Cardiac fibroblast (primary cell): ENCODE measurements at places on chromosomes 16 and 17.

- no peak for DNase-seq
These were observed 5.0 kb upstream of the DNASE1L2 start for GRCh38 chr16:2231016-2231931.

- DNase-seq = peak; percentile 71
These were observed 680 bp downstream of the ZNF629 start for GRCh38 chr16:30786115-30786935.

DNA sequence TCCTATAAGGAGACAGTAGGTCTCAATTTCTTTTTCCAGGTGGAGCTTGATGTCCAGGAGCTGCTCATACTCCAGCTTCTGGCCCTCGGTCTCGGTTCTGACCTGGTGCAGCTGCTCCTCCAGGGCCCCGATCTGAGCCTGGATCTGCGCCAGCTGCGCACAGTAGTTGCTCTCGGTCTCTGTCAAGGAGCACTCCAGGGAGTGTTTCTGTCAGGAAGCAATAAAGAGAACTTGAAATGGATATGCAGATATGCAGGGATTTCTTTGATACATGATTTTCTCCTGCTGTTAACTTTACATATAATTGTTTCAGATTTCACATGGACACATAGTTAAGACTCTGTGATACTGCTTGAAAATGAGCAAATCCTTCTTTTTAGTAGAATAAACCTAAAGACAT lies 4.7 kb downstream of the KRT25 start:
- DNase-seq = no peak

DNA sequence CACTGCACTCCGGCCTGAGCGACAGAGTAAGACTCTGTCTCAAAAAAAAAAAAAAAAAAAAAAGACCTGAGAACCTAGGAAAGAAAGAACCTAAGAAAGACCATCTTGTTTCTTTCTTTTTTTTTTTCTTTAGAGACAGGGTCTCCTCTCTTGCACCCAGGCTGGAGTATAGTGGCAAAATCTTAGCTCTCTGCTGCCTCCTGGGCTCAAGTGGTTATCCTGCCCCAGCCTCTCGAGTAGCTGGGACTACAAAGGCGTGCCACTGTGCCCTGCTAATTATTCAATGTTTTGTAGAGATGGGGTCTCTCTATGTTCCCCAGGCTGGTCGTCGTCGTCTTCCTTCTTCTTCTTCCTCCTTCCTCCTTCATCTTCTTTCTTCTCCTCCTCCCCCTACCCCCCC lies 7.8 kb upstream of the BIRC5 start:
- no peak for DNase-seq

GRCh38 chr17:41340934-41341861 lies 9.4 kb downstream of the KRT33A start:
- DNase-seq = no peak

DNA sequence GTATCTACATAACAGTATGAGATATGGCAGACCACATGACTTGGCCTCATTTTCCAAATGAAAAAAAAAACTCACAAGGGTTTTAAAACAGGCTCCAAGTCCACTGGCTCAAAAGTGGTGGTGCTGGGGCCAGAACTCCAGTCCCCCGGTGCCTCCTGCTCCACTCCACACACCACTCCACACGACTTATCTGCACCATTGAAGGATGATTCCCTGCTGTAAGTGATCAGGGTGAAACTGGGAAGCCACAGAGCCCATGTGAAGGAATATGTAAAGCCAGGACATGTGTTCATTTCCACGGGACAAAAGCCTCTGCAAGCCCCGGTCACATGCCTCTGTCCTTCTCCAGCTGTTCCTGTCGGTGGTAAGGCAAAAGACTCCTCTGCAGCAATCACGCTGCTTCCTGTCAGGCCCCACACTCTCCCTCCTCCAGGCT lies 97.2 kb downstream of the ZNF18 start:
- DNase-seq = no peak

DNA sequence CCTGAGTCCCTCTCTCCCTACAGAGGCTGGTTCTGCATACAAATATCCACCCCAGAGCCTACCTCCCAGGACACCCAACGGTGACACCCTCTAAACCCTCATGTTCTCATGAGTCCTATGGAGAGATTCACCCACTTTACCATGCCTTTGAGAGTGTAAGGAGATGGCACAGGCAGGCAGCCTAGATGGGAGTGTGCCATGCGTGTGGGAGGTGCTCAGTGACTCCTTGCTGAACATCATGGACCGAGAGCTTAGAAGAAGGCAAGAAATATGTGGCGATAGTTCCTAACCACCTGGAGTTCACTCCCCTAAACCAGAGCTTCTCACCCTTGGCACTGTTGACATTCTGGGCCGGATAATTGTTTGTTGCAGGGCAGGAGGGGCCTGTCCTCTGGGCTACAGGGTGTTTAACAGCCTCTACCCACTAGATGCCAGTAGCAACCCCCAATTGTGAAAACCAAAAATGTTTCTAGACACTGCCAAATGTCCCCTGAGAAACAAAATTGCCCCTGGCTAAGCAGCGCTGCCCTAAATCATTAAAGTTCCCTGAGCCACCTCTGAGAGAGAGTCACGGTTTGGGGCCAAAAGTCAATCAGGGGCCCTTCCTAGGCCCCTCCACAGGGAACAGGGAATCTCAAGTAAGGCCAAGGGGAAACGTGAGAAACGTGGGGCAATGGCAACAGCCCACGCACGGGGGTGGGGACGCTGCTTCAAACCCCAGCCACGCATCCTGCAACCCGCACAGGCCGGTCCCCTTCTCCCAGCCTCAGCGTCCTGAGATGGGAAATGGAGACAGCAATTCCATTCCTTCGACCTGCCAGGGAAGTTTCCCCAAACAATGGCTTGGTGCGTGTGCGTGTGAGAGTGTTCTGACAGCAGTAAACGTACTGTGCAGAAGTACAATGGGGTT lies 66.8 kb downstream of the C16orf78 start:
- DNase-seq = no peak

DNA sequence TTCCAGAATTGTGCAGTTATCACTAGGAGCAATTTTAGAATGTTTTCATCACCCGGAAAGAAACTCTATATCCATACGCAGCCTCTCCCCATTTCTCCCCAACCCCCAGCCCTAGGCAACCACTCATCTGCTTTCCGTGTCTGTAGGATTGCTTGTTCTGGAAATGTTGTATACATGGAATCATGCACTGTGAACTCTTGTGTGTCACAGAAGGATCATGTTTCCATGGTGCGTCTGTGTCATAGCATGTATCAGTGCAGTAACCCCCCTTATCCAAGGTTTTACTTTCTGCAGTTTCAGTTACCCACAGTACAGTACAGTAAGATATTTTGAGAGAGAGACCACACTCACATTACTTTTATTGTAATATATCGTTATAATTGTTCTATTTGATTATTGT lies 299.4 kb downstream of the CPPED1 start:
- no peak for DNase-seq

DNA sequence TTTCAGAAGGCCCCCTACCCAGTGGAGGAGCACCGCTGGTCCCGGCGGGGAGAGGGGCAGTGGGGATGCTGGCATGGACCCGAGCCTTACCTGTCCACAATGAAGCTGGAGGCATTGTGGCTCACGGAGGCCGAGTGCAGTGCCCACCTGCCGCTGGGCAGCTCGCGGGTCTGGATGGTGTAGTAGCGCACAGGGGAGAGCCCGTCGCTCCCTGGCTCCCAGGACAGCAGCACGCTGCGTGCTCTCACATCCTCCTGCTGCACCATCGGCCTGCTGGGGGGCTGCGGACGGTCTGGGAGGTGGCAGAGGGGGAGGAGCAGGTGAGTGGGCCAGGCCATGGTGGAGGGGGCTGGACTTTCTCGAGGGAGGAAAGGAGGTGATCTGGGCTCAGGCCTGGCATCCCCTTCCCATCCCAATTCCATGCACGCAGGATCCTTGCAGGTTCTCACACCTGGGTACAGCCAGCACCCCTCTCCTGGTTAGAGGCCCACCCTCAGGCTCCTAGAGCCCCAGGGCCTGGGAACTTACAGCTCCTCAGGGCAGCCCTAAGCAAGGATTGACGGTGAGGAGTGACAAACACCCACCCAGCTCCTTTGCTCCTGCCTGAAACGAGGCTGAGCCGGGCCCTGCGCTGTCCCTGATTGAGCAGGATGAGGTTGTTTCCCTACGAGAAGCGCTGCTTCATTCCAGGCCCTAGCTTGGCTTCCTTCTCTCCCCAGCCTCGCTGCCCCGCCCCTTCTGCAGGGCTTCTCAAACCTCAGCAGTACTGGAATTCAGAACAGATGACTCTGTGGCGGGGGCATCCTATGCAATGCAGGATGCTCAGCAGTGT lies 76.2 kb upstream of the CDC42EP4 start:
- DNase-seq = peak; percentile 13

GRCh38 chr17:4576729-4577322 lies 7.5 kb upstream of the SMTNL2 start:
- no peak for DNase-seq

GRCh38 chr16:16014329-16015224 lies 65.2 kb downstream of the ABCC1 start:
- DNase-seq = peak; percentile 78

DNA sequence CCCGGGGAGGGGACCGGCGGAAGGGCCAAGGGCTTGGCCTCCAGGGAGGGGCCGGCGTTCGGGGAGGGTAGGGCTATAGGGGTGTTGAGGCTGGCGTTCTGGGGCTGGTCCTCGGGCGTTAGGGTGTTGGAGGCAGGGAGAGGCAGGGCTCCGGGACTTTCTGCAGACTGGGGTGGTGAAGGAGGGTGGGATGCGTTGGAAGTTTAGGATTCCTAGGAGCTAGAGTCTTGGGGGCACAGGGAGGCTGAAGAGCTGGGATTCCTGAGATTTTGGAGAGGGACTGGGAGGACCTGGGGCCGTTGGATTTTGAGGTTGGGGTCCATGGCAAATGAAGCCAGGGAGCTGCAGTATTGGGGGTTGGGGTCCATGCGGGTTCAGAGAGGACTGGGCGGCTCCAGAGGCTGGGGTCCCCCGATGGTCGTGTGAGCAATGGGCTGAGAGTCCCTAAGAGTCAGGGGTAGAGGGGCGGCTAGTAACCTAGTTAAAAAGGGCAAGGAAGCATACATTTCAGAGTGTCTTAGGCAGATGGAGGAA lies 740 bp downstream of the NFATC2IP start:
- DNase-seq = no peak

DNA sequence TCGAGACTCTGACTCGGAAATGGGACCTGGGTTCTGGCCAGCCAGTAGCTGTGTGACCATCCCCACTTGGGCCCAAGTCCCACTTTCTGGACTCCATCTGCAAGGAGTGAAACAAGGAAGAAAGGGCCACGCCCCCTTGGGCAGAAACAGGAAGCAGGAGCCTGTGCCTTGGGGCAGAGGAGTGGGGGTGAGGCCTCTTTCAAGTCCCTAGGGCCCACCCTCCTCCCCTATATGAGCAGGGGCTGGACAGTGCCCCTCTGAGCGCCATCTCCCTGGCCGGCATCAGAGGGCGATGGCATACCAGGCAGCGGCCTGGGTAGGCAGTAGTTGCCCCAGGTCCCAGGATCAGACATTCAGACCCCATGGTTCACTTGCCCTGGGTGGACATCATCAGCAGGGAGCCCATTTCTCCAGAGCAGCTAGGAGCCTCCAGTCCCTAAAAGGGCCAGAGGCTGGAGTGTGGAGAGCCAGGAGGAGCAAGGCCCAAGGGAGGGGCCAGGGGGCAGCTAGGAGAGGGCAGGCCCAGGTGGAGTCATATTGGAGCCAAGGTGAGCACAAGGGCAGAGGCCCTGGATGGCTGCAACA lies 7.1 kb downstream of the BCAR1 start:
- peak; percentile 86 for DNase-seq

DNA sequence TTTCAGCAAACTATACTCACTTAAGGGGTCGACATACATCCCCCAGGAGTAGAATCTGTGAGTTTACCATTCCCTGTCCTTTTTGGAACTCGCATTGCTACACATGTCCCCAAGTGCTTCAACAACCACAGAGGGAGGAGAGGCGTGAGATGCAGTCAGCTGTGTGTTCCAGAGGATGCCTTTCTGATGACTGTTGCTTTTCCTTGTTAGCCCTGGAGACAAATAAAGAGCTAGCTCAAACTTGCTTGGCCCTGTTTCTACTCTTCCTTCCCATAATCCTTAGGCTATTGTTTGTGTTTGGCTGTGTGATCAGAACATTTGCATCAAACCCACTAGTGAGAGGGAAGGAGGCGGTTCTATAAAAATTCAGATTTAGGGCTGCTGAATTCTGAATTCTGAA lies 264.0 kb downstream of the ENGASE start:
- peak; percentile 27 for DNase-seq

DNA sequence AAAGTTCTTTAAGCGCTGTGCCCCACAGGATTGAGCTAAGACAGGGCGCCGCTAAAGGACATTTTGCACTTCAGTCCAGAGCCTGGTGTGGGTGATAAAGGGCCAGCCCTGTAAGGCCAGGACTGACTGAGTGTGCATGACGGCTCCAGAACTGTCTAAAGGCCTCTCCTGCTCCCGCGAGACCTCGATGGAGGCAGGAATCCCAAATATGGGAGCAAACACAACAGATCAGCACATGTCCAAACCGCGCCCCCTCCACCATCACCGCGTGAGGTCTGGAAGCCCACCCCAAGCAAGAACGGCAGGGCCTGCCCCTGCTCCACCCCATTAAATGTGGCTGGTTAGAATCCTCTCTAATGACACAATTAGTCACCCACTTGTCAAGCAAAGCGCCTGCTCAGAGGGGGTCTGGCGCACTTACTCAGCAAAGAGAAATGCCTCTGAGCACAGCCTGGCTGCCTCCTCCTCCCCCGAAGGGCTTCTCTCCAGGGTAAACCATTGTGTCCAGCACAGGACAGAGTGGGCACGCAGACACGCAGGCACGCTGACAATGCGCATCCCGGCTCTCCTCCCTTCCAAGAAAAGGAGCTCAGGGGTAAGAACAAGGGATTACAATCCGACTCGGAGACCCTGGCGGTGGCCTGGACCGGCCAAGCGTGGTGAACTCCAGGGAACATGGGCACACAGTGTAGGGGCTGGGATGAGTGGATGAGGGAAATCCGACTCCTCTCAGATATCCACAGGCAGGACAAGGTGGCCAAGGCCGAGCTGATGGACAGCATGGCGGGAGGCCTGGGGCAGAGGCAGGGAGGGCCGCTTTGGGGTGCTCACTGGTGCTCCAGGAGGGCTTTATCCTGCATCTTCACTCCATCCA lies 1.5 kb downstream of the MXRA7 start:
- DNase-seq = peak; percentile 96

DNA sequence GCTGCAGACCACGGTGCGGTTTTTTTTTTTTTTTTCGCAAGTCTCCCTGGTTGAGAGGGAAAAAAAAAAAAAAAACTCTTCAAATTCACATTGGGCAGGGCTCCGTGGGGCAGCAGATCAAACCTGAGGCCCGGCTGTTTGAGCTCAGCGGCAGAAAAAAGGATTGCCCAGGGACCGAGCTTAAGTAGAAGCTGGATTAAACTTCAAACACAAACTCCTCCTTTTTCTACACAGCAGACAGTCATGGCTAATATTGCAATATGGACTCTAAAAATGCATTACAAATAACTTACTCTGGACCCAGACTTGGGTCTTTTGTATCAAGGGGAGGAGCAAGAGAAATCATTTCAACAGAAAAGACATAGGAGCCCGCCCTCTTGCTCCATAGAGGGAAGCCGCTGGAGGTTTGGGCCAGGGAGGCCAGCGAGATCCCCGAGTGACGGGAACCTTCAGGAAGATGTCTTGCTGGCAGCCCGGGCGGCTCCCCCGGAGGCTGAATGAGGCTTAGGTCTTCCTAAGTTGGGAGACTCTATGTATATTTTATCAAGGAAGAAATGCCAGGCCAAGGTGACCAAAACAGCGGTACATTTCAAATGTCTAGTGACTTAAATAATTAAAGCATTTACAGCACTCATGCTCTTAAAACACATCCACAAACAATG lies 167.7 kb downstream of the ZNF423 start:
- DNase-seq = no peak

- DNase-seq = no peak
These were observed 266.0 kb downstream of the ENGASE start for GRCh38 chr17:79340333-79341221.

GRCh38 chr16:13335879-13336278 lies 434.5 kb downstream of the SHISA9 start:
- DNase-seq = no peak

GRCh38 chr16:28505489-28506137 lies 1.0 kb downstream of the IL27 start:
- no peak for DNase-seq
